Hematopoietic multipotent progenitor cell treated with erythropoietin and hydrocortisone succinate and interleukin-3 and kit ligand, for 17 days (in vitro differentiated cells): ENCODE measurements at places on chromosomes 2 and 18.

DNA sequence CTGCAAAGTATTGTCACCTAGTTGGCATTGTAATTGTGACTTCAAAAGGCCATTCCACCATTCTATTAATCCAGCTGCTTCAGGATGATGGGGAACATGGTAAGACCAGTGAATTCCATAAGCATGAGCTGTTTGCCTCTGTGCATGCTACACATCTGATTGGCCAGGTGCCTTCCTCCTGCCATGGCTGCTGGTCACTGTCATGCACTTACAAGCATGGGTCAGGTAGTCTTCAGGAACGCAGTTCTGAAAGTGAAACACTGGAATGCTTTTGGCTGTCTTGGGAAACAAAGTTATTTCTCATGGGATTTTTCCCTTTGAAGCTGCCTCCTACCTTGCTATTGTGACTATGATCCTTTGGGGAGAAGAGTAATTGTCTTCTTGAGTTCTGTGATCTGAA lies 267.6 kb downstream of the GBX2 start:
- no peak for DNase-seq

DNA sequence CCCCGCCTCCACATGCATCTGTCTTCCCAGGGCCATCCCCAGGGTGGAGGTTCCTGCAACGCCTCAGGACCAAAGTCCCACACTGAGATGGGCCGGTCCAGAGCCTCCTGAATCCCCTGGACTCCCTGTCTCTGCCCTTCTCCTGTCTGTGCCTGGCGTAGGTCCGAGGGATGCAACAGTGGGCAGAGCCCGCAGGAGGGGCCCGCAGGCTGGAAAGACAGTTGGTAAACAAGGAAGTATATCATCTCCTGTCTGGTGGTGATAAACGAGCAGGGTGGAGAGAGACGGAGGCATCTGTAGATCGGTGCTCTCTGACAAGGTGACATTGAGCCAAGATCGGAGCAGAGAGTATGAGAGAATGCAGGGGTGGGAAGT lies 72.6 kb upstream of the RAB6C start:
- DNase-seq: peak; percentile 29

DNA sequence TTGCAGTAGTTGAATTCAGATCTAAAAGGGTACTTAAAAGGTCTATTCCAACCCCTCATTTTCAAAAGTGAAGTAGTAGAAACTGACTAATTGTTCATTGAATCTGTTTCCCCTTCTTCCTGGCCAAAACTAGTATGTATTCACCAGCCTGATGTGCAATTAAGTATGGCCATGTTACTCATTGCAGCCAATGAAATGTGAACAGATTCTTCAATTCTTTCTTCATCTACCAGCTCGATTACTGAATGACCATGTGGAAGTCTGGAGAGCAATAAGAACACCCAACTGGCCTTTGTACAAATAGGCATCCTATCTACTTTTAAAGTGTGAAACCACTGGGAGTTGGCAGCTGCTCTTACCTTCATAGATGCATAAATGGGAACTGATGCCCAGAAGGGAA lies 449.0 kb upstream of the ID2 start:
- DNase-seq: no peak

DNA sequence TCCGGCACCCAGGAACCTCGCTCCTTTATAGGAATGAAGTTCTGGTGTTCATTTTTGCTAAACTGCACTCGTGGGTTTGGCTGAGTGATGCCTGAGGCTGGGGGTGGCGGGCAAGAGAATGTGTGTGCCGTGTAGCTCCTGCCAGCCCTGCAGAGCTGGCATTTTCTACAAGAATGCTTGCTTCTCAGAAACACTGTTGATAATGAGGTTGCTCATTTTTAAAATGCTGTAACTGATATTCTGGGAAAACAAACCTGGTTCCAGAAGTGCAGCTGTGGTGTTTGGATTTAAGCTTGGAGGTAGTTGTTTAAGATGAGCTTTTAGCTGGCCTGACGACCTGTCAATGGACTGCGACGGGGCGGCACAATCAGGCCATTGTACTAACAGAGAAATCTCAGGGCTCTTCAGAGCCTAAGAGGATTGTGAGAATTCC lies 511.9 kb upstream of the TNP1 start:
- DNase-seq: no peak

- DNase-seq: no peak
Measured at GRCh38 chr18:11736656-11737055, 47.6 kb downstream of the GNAL start.

DNA sequence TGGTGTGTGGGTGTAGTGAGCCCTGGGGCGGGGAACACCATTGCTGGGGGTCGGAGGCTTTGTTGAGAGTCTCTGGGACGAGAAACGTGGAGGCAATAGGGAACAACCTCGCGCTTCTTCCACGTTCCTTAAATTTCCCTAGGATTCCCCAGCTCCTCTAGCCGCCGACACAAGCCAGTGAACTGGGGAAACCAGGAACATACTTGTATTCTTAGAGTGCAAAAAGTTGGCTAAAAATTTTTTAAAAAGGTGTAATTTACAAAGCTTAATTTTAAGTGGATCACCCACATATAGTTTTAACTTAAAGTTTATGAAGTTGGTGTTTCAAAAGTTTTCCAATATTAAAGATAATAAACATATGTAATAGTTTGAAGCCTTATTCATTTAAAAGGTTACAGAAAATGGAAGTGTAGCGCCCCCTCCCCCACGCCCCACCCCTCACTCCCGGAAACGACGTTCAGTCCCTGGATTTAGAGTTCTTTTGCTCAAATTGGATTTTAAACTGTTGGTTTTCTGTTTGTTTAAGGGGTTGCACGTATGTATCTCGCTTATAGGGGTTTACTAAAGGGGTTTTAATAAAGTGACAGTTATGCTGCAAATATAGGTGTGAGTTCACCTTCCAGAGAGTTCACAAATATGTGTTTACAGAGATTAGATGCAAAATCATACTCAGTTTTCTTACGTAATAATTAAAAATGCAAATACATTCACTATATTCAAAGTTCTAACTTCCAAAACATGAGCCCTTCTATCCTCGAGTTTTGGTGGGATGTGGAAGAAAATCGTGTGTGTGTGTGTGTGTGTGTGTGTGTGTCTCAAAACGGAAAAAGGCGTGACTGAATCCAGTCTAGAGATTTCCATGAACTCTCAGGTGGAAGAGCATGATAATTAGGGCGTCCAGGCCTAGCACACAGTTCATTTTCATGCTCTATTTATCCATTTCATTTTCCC lies 872 bp downstream of the DSG2 start:
- no peak for DNase-seq

GRCh38 chr2:32862269-32863055 lies 84.3 kb upstream of the LTBP1 start:
- DNase-seq: no peak

- DNase-seq: no peak
Measured at GRCh38 chr2:54947646-54948045, 102.6 kb downstream of the RTN4 start.

GRCh38 chr2:117170897-117171296 lies 643.6 kb upstream of the DDX18 start:
- no peak for DNase-seq

DNA sequence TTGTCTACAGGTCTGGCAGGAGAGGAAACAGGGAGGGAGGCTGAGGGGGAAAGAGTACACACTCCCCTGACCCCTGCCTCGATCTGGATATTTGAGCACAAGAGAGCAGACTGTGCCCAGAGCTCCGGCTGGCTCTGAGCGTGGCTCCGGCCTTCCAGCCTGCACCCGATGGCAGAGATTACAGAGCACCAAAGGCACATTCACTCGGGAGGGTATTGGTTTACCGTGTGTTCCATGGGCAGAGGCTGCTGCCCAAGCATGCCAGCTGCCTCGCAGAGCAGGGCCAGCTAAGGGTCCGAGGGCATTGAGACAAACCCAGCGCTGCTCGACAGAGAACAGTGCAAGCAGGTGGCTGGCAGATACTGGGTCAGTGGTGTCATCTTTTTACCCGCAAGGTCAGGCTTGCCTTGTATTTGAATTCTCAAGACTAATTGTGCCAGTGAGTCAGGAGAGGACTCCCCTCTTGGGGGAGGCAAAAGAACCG lies 132.2 kb downstream of the TNS1 start:
- no peak for DNase-seq

- DNase-seq: no peak
Measured at GRCh38 chr18:79683626-79684282, 4.2 kb downstream of the CTDP1 start.

- DNase-seq: no peak
Measured at GRCh38 chr18:46429649-46430224, 227.3 kb downstream of the LOXHD1 start.

DNA sequence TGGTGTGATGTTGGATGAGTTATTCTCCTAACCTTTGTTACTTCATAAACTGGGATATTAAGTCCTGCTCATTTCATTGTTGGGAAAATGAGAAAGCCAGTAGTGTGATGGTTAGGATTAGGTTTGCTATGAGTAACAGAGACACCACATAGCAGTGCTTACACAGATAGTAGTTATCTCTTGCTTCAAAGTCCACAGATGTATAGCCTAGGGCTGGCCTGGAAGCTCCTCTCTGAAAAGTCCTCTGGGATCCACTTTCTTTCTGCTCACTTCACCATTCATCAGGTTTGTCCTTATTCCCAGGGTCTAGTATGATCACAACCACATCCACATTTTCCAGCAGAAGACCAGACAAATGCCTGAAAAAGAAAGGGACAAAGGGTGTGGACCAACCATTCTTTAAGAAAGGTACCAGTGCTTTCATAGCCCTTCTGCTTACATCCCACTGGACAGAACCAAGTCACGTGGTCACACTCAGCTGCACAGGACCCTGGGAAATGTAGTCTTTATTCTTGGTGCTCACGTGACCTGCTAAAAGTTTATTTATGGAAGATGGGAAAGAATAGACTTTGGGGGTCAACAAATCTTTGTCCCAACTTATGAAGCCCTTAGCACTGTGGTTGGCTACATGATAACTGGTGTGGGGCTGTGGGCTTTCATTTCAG lies 108.9 kb downstream of the INSIG2 start:
- no peak for DNase-seq

DNA sequence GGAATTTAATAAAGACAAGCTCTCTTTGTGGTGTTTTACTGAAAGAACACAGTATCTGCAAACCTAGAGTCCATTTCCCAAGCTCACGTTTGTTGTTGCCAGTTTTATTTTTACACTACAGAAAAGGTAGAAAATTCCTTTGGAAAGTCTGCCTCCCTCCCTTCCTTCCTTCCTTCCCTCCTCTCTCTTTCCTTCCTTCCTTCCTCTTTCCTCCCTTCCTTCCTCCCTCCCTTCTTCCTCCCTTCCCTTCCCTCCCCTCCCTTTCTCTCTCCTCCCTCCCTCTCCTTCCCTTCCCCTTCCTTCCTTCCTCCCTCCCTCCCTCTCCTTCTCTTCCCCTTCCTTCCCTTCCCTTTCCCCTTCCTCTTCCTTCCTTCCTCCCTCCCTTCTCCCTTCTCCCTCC lies 136.3 kb upstream of the REV1 start:
- no peak for DNase-seq

GRCh38 chr2:183564726-183565125 lies 440.5 kb downstream of the NUP35 start:
- no peak for DNase-seq

- DNase-seq: no peak
Measured at GRCh38 chr18:10923141-10923540, 226.2 kb downstream of the PIEZO2 start.

GRCh38 chr2:238702276-238703052 lies 145.4 kb upstream of the TWIST2 start:
- no peak for DNase-seq

GRCh38 chr2:113260991-113261390 lies 17.7 kb downstream of the PAX8 start:
- DNase-seq: no peak

DNA sequence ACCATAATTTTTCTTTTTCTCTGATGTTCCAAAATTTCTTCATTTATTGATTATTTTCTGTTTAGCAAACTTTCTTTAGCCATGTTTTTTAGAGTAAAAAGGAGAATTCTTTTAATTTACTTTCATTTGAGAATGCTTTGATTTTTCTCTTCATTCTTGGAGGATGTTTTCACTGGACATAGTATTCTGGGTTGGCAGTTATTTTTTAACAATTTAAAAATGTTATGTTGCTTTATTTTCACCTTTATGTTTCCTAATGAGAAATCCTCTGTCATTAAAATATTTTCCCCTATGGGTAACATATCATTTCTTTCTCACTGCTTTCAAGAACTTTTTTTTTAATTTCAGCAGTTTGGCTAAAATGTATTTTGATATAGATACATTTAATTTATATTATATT lies 631.4 kb upstream of the CDH2 start:
- DNase-seq: no peak

DNA sequence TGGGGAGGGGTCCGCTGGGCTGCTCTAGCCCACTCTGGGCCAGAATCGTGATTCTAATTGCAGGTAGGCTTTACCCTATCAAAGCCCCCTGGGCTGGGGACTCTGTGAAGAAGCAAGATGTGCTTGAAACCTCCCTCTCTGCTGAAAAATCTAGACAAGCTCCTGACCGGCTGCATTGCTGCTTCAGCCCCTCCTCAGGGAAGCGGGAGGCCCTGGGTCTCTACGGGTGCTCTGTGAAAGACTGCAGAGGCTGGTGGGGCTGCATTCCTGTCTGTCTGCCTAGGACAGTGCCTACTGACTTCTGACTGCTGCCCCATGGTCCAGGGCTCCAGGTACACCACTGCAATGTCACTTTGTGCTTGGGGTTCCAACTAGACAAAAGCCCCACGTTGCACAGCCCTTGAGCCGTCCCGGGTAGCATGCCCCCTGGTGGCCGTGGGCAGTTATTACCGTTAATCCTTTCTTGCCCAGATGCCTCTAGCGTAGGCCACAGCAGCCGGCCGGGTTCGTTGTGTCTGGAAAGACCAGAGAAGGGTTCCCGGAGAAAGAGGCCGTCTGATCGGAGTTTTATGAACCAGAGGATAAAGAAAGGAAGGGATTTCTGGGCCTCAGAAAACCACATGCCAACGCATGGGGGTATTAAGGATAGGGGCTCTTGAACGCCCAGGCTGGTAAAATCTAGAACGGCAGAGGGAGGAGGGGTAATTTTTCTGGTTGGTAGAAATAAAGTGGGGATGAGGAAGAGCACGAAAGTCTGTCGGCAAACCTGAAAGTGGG lies 15.9 kb upstream of the C1QL2 start:
- DNase-seq: peak; percentile 62

- DNase-seq: no peak
Measured at GRCh38 chr2:156481312-156481711, 45.1 kb downstream of the GPD2 start.

GRCh38 chr2:23519334-23519651 lies 134.3 kb downstream of the KLHL29 start:
- DNase-seq: no peak

- DNase-seq: no peak
Measured at GRCh38 chr2:170647741-170648436, 67.2 kb upstream of the SP5 start.
